ENCODE measurements at places on chromosomes 1 and 21.

DNA sequence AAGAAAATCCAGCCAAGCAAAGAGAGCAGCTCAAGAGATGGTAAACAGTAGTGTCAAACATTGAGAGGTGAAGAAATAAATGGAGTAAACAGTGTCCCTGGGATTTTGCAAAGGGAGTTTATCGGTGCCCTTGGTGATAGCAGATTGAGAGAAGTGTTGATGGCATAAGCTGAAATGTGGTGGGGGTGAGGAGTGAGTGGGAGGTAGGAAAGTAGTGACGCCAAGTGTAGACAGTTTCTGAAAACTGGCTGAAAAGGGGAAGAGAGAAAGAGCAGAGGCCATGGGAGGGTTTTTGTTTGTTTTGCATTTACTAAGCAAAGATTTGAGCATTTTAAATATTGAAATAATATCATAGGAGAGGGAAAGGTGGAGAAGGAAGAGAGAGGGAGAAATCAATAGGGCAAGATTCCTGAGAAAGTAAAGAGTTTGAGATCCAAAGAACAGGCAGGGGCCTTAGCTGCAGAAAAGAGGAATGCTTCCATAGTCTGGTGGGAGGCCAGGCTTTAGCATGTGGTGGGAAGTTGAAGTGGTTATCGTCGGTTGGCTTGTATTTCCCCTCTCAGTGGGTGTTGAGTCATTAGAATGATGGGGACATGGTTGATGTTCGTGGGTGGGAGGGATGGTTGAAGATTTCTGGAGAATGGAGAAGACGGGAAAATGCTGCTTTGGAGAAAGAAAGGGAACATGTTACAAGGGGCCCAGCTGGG, 26.8 kb upstream of the RASAL2 start:
- peak; percentile 90 for DNase-seq

DNA sequence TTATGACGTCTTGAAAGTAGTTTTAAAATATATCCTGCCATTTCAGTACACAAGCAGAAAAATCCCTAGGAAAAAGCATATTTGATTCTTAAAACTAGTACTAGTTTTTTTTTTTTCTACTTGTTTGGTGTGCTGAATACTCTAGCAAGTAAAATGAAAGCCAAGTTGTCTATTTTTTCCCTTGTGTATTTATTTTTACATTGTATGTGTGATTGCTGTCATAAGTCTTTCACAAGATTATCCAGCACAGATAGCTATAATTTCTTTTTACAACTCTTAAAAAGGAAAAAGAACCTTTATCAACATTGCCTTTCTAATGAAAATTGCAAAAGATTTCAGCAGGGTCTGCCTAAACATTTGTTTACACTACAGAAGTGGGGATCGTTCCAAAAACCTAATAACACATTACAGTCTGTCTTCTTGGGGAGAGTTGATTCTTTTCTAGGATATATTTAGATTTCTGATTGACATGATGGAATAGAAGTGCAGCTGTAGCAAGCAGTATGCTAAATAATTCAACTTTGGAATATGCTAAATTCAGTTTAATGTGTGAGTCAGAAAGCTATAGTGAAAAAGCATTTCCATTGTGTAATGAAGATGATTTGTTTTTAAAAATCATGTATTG, 2.5 kb downstream of the DR1 start:
- no peak for DNase-seq

DNA sequence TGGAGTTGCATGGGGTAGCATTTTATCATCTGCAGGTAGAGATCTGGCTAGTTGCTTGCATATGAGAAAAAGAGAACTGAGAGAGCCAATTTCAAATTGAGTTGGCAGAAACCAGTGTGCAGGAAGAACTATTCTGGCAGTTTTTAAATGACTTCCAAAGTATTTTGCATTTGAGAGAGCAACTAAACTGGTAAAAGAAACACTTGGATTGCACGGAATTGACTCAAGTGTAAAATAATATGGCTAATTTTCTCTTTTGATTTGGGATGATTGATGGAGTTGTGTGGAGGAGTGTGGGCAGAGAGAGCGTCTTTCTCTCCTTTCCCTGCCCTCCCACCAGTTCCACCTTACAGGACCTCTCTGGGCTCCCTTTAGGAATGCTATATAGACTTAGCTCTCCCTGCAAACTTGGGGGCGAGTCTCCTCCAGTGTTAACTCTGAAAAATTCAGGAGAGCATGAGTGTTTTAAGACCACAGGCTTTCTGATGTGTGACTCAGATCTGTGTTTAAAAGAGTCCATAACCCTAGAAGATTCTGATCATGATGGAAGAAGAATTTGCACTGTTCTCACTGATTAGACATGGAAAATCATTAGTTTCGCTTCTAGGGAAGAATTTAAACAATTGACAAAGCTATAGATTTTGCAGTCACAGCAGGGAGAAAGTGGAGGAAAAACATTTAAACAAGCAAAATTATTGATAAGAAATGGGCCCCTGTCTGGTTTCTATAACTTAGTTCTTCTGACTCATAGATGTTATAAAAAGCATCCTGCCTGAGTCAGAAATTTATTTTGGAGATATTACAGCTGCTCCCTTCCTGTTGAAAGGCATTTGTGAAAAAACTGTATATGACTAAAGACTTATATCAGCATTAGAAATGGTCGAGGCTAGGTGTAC, 24.9 kb upstream of the CTBS start:
- DNase-seq: no peak

GRCh38 chr1:45488666-45489377, 2.1 kb downstream of the TESK2 start:
- DNase-seq: peak; percentile 23

- DNase-seq: no peak
Observed at GRCh38 chr1:246579818-246580217, 13.6 kb downstream of the CNST start.

GRCh38 chr1:84433258-84434080, 35.2 kb downstream of the DNASE2B start:
- peak; percentile 74 for DNase-seq

DNA sequence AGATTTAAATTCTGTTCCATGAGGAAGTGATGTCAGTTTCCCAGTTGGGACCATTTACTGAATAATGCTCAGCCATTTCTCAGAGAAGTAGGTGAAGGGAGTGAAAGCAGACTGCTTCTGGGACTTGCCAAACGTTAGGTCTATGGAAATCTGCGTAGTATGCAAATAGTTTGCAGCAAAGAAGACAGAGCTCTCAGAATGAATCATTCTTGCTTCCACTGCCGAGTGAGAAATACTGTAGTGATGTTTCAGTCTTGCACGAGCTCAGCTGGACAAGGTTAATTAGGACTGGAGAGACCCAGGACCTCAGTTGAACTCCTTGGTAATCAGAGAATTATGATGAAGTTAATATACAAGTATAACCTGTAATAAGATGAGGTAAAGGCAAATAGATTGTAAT, 317.7 kb upstream of the DAB1 start:
- no peak for DNase-seq

DNA sequence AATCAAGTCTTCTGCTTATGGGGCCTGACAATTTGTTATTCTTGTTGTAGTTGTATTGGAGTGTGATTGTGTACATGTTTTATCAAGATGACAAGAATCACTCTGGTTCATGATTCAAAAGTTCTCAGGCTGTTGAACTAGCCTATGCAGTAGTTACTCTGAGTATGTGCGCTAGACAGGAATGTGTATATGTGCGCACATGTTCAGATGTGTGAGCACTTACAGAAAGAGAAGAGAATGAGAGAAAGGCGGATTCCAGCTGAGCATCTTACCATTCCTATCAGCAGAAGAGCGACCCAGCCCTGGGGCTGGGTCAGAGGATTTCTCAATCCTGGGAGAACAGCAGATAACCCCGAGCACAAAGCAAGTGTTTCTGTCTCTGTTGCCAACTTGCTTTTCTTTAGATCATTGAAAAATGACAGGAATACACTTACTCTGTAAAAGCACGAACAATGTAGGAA, 110.8 kb upstream of the HOOK1 start:
- no peak for DNase-seq

- DNase-seq: peak; percentile 50
Observed at GRCh38 chr1:152519851-152520250, 5.6 kb downstream of the CRCT1 start.

DNA sequence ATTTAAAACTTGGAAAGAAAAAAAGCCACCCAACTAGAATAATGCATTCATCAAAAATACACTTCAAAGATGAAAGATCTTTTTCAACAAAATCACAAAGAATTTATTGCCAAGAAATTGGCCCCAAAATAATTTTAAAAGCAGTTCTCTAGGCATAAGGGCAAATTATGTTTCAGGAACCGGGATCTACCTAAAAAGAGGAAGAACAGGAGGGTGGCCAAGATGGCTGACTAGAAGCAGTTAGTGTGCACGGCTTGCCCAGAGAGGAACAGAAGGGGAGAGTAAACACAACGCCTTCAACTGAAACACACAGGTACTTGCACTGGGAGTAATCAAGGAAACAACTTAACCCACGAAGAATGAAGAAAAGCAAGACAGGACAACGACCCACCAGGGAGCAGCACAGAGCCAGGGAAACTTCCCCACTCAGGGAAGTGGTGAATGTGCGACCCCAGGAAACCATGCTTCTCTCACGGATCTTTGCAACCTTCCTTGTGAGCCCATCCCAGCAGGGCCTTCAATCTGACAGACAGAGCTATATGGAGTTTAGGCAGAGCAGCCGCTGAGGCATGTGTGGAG, 46.1 kb downstream of the ACKR1 start:
- peak; percentile 3 for DNase-seq

- no peak for DNase-seq
Observed at GRCh38 chr1:218480588-218481099, 135.5 kb downstream of the TGFB2 start.

GRCh38 chr1:241413974-241414373, 57.0 kb upstream of the RGS7 start:
- DNase-seq: no peak

DNA sequence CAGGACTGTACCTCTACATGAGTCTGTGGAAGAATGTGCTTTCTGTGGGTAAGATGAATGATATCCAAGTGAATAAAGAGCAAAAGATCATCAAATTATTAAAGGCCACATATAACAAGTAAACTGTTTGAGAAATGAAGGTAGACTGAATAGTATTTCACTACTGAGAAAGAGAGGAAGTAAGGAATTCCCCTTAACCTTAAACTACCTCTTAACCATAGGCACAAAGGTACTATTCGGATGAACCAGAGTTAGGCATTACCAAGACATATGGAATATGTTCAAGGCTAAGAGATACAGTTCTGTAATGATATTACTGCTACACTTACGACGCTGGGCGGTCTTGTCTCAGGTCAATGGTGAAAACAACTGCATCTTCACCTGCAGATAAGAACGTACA, 25.5 kb downstream of the DCAF8 start:
- DNase-seq: no peak

DNA sequence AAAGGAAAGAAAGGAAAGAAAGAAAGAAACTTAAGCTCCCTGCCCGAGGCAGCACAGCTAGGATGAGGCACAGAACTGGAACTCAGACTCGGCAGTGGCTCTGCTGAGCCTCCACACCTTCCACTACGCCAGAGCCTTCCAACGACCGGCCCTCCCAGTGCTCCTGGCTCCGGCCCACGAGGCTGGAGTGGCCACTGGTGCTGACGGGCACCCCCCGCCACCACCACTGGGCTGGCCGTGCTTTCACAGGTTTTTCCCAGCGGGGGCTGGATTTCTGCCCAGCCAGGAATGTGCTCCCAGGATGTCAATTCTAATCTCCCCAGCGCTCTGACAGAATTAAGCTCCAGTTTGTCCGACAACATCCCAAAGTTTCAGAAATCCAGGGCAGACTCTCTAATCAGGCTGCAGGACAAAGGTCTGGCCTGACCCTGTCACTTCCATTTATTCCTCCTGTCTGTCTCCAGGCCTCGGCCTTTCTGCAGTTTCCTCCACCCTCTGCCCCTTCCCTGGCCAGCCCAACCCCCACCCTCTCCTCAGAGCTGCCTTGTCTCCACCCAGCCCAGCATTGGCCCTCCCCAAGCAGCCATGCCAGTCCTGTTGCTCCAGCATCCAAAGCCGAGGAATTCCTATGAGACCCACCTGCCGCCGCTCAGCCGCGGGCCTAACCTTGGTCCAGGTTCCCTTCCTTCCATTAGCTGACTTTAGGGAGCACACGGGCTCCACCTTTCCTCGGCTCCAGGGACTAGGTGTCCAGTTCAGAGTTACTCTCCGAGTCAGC, 81.9 kb downstream of the CASZ1 start:
- DNase-seq: no peak
